CD4-positive, alpha-beta T cell treated with Interleukin-6 for 4 hours (primary cell): ENCODE measurements at places on chromosomes 1 and 21.

DNA sequence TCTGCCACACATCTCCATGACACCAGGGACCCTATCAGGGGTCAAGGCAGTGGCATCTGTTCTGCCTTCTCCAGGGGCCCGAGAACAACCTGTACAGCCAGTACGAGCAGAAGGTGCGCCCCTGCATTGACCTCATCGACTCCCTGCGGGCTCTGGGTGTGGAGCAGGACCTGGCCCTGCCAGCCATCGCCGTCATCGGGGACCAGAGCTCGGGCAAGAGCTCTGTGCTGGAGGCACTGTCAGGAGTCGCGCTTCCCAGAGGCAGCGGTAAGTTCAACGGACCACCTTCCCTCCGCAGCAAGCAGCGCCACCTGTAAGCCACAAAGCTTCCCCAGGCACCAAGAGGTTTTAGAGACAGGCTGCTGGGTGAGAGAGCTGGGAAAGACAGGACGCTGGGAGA lies 15.9 kb downstream of the MX2 start:
- DNase-seq = no peak

- no peak for DNase-seq
Observed at GRCh38 chr1:160606611-160607010, 27.3 kb upstream of the CD84 start.

- DNase-seq = peak; percentile 75
Observed at GRCh38 chr1:153922076-153922971, 448 bp downstream of the GATAD2B start.

DNA sequence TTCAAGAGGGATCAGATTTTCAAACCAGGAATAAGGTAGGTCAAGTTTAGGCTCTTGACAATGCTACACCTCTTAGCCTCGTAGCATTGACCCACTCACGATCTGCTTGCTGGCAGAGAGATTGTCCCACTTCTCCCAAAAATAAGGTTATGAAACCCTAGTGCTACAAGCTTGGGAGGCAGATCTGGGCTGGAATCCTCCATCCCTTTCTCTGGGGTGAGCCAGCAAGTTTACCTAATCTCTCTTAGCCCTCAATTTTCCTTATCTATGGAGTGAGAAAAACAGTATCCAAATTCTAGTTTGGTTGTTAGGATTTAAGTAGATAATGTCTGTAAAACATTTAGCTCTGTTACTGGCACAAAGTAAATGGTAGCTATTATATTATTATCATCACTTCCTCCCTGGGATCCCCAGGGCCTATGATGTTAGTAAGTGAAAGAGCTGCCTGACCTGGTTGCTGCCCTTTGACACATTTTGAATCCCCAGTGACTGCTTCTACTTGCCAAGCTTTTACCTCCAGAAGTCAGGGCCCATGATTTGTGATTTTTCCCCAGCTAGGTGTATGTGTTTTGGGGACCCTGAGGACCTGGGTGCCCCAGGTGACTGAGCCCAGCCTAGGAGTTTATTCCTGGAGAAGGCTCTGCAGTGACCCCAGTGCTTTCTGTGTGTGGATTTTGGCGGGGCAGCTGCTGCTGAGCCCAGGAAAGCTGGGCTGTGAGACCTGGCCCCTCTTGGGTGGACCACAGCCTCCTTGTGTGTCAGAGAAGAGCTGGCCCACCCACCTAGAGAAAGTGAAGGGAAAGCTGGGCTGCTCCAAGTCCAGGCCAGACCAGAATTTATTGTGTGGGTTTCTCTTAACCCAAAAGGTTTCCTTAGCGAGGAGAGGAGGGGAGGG lies 48.2 kb upstream of the VANGL1 start:
- no peak for DNase-seq

GRCh38 chr21:41133874-41134522 lies 34.0 kb upstream of the BACE2 start:
- DNase-seq = no peak

- peak; percentile 19 for DNase-seq
Observed at GRCh38 chr1:205396967-205397616, 24.8 kb downstream of the LEMD1 start.

GRCh38 chr1:85058786-85059185 lies 10.5 kb upstream of the MCOLN3 start:
- no peak for DNase-seq

- DNase-seq = no peak
Observed at GRCh38 chr1:173302366-173302765, 95.2 kb upstream of the TNFSF4 start.

DNA sequence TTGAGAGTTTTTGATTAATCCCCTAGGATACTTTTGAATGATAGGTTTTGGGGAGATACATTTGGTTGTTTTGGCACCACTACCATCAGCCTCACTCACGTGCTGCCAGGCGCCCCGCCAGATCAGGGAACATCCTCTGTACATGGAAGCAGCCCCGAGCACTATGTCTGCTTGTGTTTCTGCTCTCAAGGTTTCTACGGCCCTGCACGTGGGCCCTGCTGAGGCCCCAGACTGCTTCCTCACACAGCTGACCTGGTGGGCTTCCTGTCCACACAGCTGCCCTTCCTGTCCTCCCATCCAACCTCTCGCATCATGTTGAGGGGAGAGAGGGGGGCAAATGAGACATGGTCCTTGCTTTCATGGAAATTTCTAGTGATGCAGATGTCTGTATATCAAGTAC lies 20.0 kb downstream of the ADARB1 start:
- DNase-seq = no peak

DNA sequence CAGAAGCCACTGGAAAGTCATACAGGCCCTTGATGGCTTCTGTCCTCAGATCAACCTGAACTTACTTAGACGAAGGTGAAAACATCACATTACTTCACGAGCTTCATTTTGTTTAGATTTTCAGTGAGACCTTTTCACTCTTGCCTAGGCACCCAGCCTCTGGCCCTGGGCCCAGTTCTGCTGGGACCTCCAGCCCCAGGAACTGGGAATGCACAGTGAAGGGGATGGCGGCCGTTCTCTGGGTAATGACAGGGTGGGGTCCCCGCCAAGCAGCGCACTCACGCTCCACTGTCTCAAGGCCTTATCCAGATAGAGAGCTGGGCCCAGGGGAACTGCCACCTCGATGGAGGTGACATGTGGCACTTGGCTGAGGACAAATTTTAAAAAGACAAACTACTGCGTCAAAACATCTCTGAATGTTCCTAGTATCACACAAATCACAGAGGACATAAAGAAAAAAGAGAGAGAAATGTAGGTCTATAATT lies 54.8 kb downstream of the NPHP4 start:
- no peak for DNase-seq

DNA sequence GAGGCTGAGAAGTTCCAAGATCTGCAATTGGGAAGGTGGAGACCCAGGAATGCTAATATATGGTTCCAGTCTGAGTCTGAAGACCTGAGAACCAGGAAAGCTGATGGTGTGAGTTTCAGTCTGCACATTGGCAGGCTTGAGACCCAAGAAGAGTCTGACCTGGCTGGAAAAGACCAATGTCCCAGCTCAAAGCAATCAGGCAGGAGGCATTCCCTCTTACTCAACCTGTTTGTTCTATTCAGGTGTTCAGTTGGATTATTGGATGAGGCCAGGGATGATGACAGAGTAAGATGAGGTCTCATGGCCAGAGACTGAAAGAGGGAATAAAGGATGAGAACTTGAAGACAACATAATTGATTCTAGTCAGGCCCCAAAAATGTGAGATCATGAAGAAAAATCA lies 50.1 kb downstream of the SPATA46 start:
- no peak for DNase-seq

DNA sequence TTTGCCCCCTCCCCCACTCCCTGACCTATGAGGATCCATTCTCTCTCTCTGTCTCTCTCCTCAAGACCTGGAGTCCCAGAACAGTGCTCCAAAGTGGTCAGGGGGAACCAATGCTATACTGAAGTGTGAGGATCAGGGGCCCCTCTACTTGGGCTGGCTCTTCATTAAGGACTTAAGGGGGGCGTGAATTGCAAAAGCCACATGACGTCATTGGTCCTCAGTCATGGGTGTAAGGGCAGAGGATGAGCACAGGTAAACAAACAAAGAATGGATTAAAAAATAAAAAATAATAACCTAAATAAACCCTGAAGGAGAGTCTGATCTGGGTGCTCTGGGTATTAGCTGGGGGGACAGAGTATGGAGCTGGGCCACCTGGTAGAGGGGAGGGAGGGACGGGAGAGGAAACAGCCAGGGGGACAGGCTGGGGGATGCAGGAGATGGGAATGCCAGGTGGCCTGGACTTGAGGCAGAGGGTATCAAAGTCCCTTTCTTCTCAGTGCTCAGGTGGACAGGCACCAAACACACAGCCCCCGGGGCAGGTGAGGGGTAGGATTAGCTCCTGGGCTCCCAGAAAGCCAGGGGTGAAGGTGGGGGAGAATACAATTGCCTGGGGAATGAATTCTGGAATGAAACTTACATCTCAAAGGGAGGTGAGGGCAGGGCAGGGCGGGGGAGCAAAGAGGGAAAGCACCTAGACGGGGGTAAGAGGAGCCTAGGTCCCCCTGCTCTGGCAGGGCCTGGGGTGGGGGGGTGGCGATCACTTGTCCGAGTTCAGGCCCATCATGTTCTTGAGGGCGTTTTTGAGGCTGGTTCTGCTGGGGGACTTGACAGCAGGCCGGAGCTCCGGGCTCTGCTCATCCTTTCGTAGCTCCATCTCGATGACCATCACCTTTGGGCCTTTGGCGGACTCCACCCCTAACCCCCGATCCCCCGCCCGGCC lies 4.6 kb downstream of the MPZ start:
- DNase-seq = no peak

DNA sequence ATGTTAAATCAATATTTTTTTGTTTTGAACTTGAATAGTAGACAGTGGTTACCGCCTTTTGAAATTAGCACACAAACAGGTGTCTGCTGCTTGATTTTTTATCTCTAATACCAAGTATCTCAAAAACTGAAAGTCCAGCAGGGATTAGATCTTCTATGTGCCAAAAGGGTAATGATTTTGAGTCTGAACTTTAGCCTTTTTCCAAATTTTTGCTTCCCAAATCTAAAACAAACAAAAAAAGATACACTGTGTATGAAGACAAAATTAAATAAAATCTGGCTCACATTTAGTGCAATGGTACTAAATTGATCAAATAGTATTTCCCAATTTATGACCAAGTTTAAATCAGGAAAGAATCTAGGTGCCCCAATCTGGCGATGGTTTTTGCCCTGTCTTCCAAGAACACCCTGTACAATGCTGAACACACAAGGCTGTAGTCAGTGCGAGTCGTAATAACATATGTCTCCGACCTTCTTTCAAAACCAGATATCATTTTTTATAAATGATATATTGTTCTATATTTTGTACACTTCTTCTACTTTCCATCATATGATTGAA lies 40.5 kb downstream of the PLPPR4 start:
- no peak for DNase-seq
